ENCODE measurements at places on chromosomes 6 and 20. TPM values are rescaled to one million over a fixed set of nuclear protein-coding genes. Genes with fewer than 3 reads are reported as not detected.

GRCh38 chr20:50277460-50278376 is 87.1 kb downstream of the CEBPB start:
- no peak for DNase-seq

DNA sequence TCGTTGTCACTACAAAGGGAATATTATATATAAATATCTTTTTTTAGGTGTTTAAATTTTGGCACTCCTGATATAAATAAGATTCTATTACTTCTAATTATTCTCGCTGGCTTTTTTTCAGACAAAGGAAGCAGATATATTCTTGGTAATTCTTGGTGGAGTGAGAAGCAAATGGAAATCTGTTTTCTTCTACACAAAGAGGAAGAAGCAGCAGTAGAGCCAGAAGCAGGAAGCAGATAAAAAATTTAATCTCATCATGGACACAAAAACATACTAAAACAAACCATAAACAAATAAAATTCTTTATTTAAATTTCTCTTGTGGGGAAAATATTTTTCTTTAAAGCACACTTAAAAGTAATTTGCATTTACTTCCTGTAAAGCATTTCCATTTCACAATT is 3.7 kb upstream of the KIAA0319 start:
- DNase-seq, result no peak

DNA sequence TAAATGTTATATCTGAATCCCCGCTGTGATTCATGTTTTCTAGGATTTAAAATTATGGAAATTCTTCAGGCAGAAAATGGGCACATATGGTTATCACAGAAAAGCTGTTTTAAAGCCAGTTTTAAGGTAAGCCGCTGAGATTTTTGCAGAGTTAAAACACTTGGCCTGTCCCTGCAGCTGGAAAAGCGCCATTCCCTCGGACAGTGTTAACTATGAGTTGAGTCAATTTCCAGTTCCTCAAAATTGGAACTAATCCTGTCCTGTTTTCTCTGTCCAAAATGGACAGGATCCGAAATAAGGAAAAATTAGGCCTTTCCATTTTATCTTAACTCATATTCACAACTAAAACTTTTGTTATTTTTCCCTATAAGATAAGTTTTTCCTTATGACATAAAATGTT is 225.2 kb downstream of the SAMD5 start:
- no peak for DNase-seq

DNA sequence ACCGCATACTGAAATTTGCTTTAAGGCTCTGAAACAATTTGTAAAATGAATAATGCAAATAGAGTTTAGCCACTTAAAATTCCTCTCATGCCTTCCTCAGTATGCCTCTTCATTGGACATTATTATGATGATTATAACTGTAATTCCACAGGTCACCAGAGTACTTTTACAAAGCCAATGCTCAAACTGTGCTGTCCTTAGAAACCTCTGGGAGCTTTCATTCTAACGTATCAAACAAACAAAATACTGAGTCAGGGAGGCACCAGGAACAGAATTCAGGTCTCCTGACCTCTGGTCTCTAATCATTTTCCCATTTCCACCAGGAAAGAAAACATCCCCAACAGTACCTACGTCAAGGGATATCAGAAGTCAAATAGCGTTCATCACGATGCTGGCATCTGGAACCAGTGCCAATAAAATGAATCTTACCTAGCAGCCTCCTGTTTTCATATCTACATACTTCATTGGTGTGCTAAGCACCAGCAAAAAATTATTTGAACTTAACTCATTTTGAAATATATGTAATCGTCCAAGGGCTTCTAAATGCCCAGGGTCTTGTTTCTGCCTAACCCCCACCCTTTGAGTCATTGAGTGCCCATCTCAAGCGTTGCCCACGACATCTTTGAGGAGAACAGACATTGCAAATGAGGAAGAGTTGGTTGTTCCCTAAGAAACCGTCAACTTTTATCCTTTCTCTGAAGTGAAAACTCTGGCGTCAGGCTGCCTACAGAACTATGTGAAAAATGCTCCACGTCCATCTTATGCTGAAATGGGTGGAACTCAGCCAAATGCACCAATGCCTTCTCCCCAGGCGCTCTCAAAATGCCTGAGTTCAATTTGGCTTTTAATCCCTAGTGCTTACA is 37.9 kb downstream of the NEDD9 start:
- no peak for DNase-seq

Gene TPX2
- total RNA-seq, result 210 TPM

GRCh38 chr20:52959125-52959524 is 13.0 kb upstream of the TSHZ2 start:
- peak; percentile 15 for DNase-seq

DNA sequence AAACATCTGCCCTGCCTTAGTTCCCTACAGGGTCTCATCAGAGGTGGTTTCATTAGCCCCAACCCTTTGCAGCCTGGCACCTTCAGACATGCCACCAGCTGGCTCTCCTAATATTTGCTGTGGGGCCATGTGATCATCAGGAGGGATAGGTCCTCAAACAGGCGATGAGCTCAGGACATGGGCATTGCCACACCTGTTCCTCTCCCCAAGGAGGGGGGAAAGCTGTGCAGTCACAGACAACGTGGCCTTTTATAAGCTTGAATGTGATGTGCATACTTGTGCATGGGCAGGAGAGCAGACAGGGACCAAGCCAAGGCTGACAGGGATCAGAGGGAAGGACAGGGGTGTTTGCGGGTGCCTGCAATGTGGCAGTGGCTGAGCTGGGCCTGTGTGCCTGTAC is 78.8 kb upstream of the ZNFX1 start:
- no peak for DNase-seq

DNA sequence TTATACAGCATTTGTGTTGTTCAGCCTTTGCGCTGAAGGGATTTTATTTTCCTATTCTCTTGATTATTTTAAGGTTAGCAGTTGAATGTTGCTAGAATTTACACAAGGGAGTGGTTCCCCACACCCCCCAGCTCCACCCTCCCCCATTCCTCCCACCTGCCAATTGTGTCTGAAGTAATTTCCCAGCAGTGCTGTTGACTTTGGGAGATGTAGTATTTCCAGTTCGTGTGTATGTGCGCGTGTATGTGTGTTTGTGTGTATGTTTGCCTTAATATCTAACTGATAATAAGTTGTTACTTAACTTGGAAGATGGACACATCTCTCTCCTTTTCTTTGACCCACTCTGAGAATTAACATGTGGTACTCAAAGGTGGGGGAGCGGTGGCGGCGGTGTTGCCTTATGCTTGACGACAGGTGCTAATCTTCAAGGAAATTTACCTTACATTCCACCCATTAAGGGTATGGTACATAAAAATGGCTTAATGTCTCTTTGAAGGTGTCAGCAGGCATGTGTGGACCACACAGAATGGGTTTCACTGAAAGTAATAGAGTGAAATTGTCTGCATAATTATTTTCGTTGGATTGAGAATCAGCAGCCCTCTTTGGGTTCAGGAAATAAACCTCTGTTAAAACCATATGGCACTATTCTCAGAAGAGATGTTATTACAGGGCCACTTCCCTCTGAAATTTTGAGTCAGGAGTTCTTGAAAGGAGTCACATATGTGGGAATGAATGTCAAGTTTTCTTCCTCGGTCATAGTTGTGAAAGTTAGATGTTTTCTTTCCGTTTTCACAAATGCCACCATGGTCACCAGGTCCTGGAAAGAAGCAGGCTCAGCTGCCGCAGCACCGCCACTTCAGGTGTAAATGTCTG is 95.6 kb upstream of the SUPT3H start:
- DNase-seq, result no peak

Gene CD109
- 0.73 TPM for total RNA-seq

GRCh38 chr6:63910863-63911551 is 275.4 kb downstream of the PHF3 start:
- DNase-seq, result no peak

- no peak for DNase-seq
Observed at GRCh38 chr6:5082487-5083306, 2.4 kb upstream of the PPP1R3G start.

- DNase-seq, result no peak
Observed at GRCh38 chr6:117169781-117170281, 95.5 kb upstream of the VGLL2 start.

DNA sequence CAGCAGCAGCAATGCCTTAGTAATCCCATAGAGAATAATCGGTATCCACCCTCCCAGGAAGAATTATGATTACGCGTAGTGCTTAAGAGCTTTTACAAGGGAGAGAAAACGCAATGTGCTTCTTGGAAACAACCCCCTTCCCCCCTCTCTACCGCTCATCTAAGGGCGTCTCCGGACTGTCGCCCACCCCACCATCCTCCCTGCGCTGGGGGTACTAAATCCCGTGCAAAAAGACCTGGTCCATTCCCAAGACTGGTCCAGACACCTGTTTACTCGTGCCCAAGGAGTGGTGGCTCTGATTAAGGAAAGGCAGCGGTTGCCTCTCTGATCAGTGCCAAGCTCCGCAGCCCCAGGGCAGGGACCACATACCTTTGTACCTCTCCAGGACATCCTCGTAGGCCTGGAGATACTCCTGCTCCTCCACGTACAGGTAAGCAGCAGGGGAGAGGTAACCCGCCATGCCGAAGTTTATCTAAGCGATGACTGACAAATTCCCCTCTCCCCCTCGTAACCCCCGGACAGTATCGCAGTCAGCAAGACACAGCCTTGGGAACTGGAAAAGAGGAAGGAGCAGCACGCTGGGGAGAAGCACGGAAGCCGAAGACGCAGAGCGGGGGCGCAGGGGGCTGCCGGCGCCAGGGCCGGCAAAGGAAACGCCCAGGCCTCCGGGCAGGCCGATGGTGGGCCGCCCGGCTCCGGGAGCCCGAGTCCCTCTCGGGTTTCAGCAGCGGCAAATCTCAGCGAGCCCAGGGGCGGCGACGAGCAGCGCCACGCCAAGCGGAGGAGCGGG is 112.0 kb upstream of the BEND6 start:
- peak; percentile 52 for DNase-seq

DNA sequence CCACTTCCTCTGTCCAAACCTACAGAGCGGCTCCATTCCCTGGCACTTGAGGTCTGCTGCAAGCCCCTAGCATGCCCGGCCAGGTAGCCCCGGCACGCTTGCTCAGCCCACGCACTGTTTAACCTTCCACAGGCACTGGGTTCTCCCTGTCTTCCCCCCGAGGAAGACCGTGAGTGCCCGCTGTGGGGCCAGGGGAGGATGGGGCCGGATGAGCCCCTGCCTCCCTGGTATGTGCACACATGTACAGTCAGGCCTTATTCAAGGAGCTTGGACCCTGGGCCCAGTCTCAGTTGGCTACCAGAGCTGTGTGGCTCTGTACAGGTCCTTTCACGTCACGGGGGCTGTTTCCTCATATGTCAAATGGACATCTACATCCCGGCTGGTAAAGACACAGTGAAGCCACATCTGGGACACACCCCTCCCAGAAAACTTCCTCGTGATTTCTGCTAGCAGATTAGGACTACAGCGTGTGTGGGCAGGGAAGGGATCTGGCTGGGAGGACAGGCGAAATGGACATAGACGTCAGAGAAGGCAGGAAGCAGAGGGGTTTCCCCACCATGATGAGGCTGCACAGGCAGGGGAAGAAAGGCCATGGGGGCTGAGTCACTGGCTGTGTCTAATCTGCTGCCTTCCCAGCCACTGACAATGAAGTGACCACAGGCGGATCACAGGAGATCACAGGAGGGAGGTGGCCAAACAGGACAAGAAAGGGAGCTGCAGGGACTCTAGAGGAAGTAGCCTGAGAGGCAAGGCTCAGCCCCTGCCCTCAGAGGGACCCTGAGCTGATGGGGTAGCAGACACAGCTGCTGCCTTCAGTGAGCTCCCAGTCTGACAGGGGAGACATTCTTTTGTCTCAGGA is 62.9 kb downstream of the MRPL14 start:
- DNase-seq, result no peak

DNA sequence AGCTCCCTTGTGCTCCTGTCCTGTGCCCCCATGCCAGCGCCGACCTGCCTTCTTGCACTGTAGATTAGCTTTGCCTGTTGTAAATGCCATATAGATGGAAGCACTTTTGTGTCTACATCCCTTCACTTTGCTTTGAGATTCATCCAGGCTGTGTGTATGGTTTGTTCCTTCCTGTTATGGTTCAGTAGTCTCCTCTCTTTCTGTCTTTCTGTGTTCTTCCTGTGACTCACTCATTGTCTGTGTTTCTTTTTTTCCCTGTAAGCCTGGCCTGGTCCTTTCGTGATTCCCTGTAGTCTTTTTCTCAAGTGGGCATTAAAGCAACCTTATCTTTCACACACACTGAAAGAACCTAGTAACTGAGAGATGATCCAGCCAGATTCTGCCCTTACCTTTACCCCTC is 66.6 kb downstream of the JARID2 start:
- no peak for DNase-seq

- no peak for DNase-seq
Observed at GRCh38 chr20:59351157-59352040, 51.0 kb downstream of the EDN3 start.

DNA sequence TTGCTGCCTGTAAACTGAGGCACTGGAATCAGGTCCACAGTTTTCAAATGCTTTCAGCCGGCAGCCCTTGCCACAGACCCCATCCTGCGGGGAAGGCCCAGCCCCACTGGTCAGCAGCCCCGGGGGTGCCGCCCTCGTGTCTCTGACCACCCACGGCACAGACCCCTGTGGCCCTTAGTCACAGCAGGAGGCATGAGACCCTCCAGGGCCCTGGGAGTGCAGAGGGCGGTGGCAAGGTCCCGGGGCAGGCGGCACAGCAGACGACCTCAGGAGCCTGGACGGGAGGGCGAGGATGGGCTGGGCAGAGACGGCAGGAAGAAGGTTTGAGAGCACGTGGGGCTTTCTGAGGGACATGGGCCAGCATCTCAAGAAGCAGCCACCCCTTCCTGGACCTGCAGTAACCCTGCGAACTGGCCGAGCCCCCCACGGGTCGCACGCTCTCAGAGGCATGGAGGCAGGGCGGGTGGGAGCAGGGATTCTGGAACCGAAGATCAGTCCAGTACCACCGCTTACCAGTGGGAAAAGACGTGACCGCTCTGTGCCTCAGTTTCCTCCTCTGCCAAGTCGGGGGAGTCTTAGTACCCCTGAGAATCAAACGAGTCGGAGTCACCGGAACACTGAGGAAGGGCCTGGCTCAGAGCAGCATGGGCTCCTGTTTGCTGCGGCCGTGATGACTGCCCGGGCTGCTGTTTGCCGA is 140.7 kb downstream of the TAF4 start:
- no peak for DNase-seq

DNA sequence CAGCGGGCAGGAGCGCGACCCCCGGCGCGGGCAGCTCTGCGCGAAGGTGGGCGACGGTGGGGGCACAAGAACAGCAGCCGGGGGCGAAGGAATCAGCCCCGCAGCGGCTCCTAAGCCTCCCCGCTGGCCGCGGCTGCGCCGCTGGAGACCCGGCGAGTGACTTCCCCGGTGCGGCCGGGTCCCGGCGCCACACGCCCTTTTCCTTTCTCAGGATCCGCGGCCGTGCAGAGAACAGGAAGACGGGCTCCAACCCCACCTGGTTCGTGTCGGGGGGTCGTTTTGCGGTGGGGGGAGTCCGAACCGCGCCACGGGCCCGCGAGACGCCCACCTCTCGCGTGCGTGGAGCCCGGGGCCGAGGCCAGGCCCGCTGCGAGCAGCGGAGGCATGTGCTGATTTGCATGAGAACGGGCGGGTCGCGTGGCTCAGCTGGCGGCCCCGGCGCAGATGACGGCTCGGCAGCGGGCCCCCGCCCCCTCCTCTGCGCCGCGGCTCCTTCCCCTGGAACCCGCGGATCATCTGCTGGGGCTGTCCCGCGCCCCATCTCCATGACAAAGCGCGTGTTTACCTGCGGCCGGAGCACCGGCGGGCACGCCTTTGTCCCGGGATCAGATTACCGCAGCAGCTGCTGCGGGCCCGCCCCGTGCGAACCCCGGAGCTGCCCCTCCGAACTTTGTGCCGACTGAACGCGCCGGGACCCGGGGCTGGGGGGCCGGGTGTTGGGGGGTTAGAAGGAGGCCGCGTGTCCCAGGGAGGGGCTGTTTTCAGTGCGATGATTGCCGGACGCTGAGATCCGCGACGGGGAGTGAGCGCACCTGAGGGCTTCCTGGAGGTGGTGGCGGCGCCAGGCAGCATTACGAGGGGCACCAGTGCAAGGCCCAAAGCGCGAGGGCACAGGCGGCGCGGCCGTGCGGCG is 4.9 kb upstream of the DLL1 start:
- DNase-seq, result peak; percentile 52
